Colonic mucosa (tissue), 4 donors: ENCODE measurements at places on chromosomes 5 and 9. TPM values are rescaled to one million over a fixed set of nuclear protein-coding genes. Genes with fewer than 3 reads are reported as not detected.

DNA sequence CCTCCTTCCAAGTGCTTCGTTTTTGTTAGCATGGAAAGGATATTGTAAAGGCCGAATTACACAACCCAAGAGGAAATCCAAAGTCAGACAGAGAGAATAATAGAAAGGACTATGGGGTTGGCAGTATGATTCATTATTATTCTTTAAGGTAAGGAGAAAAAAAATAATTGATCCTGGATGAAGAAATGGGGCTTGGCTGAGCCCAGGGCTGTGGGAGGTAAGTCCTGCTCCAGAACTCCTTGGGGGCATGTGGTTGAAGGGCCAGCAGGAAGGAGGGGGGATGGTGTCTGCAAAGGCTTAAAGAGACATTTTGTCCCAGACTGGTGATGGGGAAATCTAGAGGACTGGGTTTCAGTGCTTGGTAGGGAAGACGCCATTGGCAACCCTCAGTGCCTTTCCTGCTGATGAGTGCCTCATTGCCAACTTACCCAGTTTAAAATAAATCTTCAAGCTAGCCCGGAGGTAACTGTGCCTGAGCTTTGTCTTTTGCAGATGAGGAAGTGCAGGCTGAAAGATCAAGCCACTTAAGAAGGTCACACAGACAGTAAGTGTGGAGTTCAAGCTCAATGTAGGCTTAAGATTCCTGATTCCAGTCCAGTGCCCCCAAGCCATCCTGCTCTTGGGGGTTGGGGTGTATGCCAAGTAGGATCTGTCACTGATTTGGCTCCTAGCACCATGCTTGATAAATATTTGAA lies 30.2 kb downstream of the FOXI1 start:
- no peaks in the 10 kb centered on the region for H3K27me3 ChIP-seq
- H3K36me3 ChIP-seq, result no peaks in the 10 kb centered on the region
- no peak for DNase-seq
- H3K4me1 ChIP-seq, result no peaks in the 10 kb centered on the region
- no peak overlapping the region for H3K27ac ChIP-seq

Gene TMEM171
- 121 TPM for total RNA-seq

GRCh38 chr9:98900244-98900643 lies 43.5 kb upstream of the COL15A1 start:
- no peak overlapping the region for H3K4me3 ChIP-seq
- H3K27me3 ChIP-seq, result no peaks in the 10 kb centered on the region
- H3K4me1 ChIP-seq, result no peaks in the 10 kb centered on the region
- DNase-seq, result no peak
- H3K36me3 ChIP-seq, result no peaks in the 10 kb centered on the region
- no peak overlapping the region for H3K27ac ChIP-seq

DNA sequence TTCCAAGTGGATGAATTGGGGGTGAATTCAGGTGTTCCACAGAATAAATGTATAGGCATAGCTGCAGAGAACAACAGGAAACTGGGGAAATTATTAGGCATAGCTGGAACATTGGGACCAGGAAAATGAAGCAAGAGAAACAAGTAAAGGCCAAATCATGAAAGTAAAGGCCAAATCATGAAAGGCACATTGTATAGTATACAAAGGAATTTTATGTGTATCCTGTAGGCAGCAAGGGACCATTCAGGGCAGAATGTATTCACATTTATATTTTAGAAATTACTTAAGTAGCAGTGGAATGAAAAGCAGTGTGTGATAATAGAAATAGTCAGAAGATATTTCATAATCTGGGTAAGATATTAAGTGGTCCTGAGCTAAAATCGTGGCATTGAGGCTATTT lies 127.3 kb upstream of the GRHPR start:
- no peak for DNase-seq
- H3K27ac ChIP-seq, result no peak overlapping the region
- H3K36me3 ChIP-seq, result no peaks in the 10 kb centered on the region
- no peak overlapping the region for H3K4me3 ChIP-seq
- no peaks in the 10 kb centered on the region for H3K27me3 ChIP-seq

DNA sequence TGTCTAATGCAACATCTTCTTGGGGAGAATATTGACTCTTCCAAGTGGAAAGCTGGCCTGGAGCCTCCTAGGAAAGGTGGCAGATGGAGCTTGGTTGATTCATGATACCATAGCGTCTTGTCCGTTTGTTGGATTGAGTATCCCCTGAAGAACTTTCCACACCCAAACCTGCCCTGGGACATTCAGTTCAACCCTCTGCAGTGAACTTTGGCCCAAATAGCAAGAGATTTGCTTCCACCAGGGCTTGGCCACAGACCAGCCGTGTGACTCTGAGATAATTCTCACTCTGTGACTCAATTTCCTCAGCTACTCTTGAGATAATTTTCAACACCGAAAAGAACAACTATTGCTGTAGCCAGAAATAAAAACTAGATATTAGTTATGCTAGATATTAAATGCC lies 108.0 kb upstream of the RAD23B start:
- no peak overlapping the region for H3K27ac ChIP-seq
- H3K4me3 ChIP-seq, result no peak overlapping the region
- H3K27me3 ChIP-seq, result no peaks in the 10 kb centered on the region
- peak; percentile 22 for DNase-seq
- H3K36me3 ChIP-seq, result no peaks in the 10 kb centered on the region

Gene ZNF454
- total RNA-seq, result 1.4 TPM

Gene RAB24
- total RNA-seq, result 32.9 TPM
